ENCODE measurements at places on chromosomes 16 and 17.

DNA sequence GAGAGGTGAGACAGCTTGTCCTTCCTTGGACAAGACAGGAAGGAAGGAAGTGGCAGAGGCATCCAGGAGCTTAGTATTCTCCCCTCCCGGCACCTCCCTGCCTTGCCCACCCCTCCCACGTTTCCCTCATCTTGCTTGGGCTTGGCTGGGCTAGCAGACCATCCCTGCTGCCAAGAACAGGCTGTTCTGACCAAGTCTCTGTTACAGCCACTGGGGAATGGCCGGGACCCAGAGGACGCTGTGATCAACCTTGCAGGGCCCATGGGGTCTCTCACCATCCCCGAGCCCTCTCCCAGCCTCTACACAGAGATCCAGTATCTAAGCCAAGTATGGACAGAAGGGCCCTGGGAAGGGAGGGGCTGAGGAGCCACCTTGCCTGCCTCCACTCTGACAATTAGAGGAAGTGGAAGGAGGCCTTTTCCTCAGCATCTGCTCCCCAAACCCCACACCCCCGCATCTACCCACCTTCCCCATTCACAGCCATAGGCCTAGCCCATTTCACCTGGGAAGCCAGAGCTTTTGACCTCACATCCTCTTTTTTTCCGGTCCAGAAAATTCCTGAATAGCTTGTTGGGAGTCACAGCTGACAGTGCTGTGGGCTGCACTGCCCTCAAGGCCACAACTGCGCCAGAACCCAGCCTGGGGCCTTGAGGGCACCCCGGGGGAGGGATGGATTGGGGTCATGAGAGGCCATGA is 14.1 kb downstream of the CD300LG start:
- no peak for DNase-seq

GRCh38 chr16:86025706-86026105 is 126.7 kb downstream of the IRF8 start:
- DNase-seq: no peak

DNA sequence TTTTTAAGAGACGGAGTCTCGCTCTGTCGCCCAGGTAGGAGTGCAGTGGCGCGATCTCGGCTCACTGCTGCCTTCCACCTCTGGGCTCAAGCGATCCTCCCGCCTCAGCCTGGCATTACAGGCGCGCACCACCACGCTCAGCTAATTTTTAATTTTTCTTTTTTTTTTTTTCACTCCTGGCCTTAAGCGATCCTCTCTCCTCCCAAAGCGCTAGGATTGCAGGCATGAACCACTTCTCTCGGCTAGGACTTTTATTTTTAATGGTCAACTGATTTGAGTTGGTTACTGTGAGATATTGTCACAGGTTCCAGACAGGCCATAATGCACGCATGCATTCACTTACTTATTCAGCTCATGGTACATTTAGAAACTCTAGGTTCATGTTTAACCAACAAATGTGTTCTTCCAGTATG is 888 bp downstream of the PIGW start:
- no peak for DNase-seq

DNA sequence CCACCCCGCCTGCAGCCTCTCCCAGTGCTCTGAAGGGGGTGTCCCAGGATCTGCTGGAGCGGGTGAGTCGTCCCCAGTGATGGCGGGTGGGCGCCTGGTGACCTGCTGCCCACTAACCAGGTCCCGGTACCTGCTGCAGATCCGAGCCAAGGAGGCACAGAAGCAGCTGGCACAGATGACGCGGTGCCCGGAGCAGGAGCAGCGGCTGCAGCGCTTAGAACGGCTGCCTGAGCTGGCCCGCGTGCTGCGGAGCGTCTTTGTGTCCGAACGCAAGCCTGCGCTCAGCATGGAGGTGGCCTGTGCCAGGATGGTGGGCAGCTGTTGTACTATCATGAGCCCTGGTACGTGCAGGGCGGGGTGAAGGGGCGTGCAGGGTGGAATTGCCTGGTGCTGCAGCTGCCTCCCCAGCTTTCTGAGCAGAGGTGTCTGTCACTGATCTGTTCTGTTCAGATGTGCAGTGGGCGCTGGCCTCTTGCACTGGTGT is 3.6 kb downstream of the CDT1 start:
- DNase-seq: no peak

- peak; percentile 8 for DNase-seq
Measured at GRCh38 chr16:13866073-13866472, 53.9 kb upstream of the ERCC4 start.
